ENCODE measurements at places on chromosomes 2 and 18. TPM values are rescaled to one million over a fixed set of nuclear protein-coding genes. Genes with fewer than 3 reads are reported as not detected.

GRCh38 chr2:239548451-239548871 is 147.6 kb upstream of the HDAC4 start:
- H3K4me3 ChIP-seq = no peak overlapping the region
- no peaks in the 10 kb centered on the region for H3K36me3 ChIP-seq
- H3K27ac ChIP-seq = no peak overlapping the region
- no peak for DNase-seq
- no peaks in the 10 kb centered on the region for H3K27me3 ChIP-seq

The PRSS56 gene
- not detected for total RNA-seq

DNA sequence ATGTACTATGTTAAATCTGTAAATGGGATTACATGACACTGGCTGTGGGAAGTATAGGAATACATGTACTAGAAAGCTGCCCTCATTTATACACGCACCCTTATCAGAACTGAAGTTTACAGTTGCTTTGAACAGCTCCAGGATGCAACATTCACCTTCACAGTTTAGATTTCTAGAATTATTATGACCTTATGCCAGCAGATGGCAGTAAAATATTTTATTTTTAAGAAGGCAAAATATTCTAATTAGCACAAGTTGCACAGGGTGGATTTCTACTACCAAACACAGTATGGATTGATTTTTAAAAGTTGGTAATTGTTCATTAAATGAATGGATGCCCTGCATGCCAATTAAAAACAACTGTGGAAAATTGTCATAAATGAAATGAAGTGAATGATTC is 670.4 kb downstream of the KCNJ3 start:
- no peaks in the 10 kb centered on the region for H3K27me3 ChIP-seq
- DNase-seq = no peak
- no peaks in the 10 kb centered on the region for H3K4me1 ChIP-seq
- H3K27ac ChIP-seq = no peak overlapping the region
- no peaks in the 10 kb centered on the region for H3K36me3 ChIP-seq

DNA sequence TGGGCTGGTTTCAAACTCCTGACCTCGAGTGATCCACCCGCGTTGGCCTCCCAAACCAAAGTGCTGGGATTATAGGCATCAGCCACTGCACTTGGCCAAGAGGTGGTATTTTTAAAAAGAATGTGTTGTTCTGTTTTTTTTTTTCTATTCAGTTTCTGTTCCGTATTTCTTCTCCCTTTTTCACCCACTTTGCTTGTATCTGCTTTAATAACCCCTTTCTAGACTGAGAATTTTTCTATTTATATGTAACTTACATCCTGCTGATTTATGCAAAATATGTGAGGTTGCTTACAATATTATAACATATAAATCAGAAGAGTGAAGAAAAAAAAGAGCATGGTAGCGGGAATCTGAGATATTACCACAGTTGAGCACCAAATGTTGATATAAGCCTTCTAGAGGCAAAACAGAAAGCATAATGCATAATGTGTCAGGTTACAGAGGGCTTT is 17.2 kb upstream of the LYPD6B start:
- no peak overlapping the region for H3K4me3 ChIP-seq
- H3K27me3 ChIP-seq = no peaks in the 10 kb centered on the region
- no peaks in the 10 kb centered on the region for H3K4me1 ChIP-seq

DNA sequence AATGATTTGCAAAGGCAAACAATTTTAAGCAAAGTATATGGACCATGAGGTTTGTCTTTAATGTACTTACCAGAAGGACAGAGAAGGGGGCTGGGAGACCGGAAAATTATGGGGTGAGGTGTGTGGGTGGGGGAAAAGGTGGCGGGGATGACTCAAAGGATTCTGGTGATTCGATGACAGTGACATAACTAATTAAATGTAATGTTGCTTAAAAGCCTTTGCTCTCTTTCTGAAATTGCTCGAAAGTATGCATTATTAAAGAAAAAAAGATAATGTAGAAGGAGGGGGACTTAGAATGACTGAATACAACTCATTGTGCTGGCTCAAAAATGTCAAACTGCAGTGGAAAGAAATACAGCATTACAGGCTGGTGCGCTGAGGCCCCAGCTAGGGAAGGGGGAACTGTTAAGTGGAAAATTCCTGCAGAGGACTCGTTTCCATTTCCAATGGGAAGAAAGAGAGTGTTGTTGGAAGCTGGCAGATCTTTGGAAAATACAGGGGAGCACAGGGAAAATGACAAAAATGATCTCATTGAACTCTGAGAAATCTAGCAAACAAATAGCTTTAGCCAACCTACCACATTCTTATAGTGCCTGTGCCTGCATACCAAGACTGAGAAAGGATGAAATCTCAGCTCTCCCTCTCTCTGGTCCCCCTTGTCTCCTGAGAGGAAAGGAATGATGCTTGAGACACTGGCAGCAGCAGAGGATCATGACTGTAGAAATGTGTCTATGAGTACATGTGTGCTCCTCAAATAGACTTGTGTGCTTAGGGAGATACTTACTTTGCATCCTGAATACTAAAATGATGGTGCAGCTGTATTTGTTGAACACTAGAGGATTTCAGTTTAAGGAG is 632.4 kb downstream of the NYAP2 start:
- peaks cover 5% of the 10 kb centered on the region for H3K4me1 ChIP-seq
- peak overlapping the region; percentile 75 for H3K4me3 ChIP-seq
- no peak overlapping the region for H3K27ac ChIP-seq
- DNase-seq = no peak
- H3K36me3 ChIP-seq = no peaks in the 10 kb centered on the region
- no peaks in the 10 kb centered on the region for H3K27me3 ChIP-seq

- no peak for DNase-seq
- no peak overlapping the region for H3K27ac ChIP-seq
- H3K4me1 ChIP-seq = no peaks in the 10 kb centered on the region
- no peak overlapping the region for H3K4me3 ChIP-seq
- no peaks in the 10 kb centered on the region for H3K36me3 ChIP-seq
Observed at GRCh38 chr2:50181212-50181611, 850.7 kb downstream of the NRXN1 start.

DNA sequence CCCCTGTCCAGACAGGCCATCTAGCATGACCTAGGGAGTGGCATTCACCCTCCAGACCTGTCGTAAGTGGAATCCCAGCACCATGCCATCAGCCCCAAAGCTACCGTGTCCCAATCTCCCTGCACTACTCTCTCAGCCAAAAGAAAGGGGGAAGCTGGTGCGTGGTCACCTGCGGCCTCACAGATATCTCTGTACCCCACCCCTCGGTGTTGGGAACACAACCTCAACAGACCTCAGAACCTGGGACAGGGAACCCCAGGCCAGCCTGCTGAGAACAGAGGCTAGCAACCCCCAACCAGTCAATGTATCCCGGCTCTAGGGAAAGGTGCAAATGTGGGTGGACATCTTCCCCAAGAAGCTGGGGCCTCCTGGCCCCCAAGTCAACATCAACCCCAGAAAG is 38.2 kb downstream of the LMAN2L start:
- no peak overlapping the region for H3K4me3 ChIP-seq
- H3K27ac ChIP-seq = no peak overlapping the region
- H3K36me3 ChIP-seq = peaks cover 21% of the 10 kb centered on the region
- H3K4me1 ChIP-seq = no peaks in the 10 kb centered on the region
- H3K27me3 ChIP-seq = no peaks in the 10 kb centered on the region

- no peak for DNase-seq
- no peak overlapping the region for H3K4me3 ChIP-seq
- H3K27ac ChIP-seq = no peak overlapping the region
- no peaks in the 10 kb centered on the region for H3K4me1 ChIP-seq
- no peaks in the 10 kb centered on the region for H3K27me3 ChIP-seq
Observed at GRCh38 chr18:30971338-30971956, 71.1 kb downstream of the DSC3 start.

The NEB gene
- 0.98 TPM for total RNA-seq

GRCh38 chr18:44508474-44508873 is 172.2 kb upstream of the SETBP1 start:
- no peak for DNase-seq
- no peaks in the 10 kb centered on the region for H3K4me1 ChIP-seq
- no peaks in the 10 kb centered on the region for H3K36me3 ChIP-seq
- H3K27me3 ChIP-seq = no peaks in the 10 kb centered on the region

The SEH1L gene
- 93.3 TPM for total RNA-seq

- no peaks in the 10 kb centered on the region for H3K27me3 ChIP-seq
- H3K36me3 ChIP-seq = no peaks in the 10 kb centered on the region
- H3K4me1 ChIP-seq = no peaks in the 10 kb centered on the region
- H3K4me3 ChIP-seq = no peak overlapping the region
Observed at GRCh38 chr2:26534098-26534864, 56.4 kb upstream of the OTOF start.

- H3K4me1 ChIP-seq = peaks cover 37% of the 10 kb centered on the region
- H3K27ac ChIP-seq = no peak overlapping the region
- H3K4me3 ChIP-seq = no peak overlapping the region
Observed at GRCh38 chr2:11537951-11538350, 4.1 kb downstream of the GREB1 start.

- H3K27ac ChIP-seq = no peak overlapping the region
- H3K4me3 ChIP-seq = no peak overlapping the region
- no peaks in the 10 kb centered on the region for H3K4me1 ChIP-seq
- no peaks in the 10 kb centered on the region for H3K36me3 ChIP-seq
Observed at GRCh38 chr18:49668574-49669275, 106.9 kb downstream of the LIPG start.

DNA sequence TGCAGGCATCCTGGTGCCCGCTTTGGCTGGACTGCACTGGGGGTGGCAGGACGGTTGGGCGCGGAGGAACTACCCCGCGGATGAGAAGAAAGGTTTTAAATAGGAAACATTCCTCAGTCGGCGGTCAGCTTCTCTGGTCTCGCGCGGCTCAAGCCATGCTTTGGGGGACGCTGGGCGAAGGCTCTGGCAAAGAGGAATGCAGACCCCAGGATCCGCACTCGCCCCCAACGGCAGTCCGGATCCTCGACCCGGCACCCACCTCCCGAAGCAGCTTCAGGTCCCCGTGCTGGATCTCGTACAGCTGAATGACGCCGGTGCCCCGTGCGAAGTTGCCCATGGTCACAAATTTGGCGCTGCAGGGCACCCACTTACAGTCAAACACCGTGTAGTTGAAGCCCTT is 686 bp upstream of the PNO1 start:
- no peak for DNase-seq
- H3K27me3 ChIP-seq = no peaks in the 10 kb centered on the region
- no peaks in the 10 kb centered on the region for H3K4me1 ChIP-seq
- peak overlapping the region; percentile 77 for H3K27ac ChIP-seq

DNA sequence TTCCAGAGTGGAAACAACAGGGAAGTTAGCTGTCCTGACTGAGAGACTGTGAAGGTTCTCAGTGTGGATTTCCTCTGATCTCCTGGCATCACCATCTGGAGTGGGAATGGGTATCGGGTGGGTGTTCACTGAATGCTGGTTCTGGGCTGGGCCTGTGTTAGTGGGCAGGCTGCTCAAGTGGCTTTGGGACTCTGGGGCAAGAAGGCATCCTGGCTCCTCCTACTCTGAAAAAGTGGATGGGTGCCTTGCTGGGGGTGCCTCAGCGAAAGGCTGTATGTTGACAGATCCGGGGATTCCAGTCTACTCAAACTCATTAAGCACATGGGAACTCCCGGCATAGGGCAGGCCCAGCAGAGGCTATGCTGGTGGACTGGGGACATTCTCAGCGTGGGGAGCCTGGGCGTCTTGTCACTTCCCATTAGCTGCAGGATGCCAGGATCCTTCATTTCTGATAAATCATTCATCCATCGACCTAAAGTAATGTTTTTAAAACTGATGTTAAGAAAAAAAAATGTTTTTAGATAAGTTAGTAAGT is 27.5 kb upstream of the CHRNA1 start:
- peaks cover 27% of the 10 kb centered on the region for H3K4me1 ChIP-seq
- no peak overlapping the region for H3K27ac ChIP-seq
- no peak overlapping the region for H3K4me3 ChIP-seq
- H3K27me3 ChIP-seq = no peaks in the 10 kb centered on the region
- DNase-seq = no peak

DNA sequence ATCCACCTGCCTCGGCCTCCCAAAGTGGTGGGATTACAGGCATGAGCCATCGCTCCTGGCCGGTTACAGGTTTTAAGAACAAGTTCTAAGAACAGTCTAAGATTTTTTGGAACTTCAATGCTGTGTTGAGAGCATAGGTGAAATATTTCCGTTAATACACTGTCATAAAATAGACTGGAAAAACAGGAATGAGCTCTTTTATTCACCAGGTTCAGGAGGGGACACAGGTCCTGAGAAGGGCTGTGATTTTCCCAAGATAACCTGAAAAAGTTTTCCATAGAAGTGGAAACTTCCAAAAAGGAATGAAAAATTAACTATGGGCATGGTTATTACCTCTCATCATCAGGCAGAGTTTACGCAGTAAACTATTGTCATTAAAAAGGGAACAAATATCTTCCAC is 97.6 kb upstream of the TMEM178A start:
- no peak overlapping the region for H3K27ac ChIP-seq
- peaks cover 12% of the 10 kb centered on the region for H3K36me3 ChIP-seq
- H3K27me3 ChIP-seq = no peaks in the 10 kb centered on the region
- H3K4me3 ChIP-seq = no peak overlapping the region
- DNase-seq = no peak

- no peak overlapping the region for H3K4me3 ChIP-seq
- H3K4me1 ChIP-seq = no peaks in the 10 kb centered on the region
- DNase-seq = no peak
- H3K27ac ChIP-seq = no peak overlapping the region
- no peaks in the 10 kb centered on the region for H3K27me3 ChIP-seq
- H3K36me3 ChIP-seq = peaks cover 2% of the 10 kb centered on the region
Observed at GRCh38 chr2:9404451-9404850, 18.9 kb downstream of the ITGB1BP1 start.

- H3K4me1 ChIP-seq = no peaks in the 10 kb centered on the region
- no peak overlapping the region for H3K4me3 ChIP-seq
- H3K27me3 ChIP-seq = no peaks in the 10 kb centered on the region
- no peak for DNase-seq
Observed at GRCh38 chr2:179106676-179107428, 56.9 kb upstream of the CCDC141 start.

The UBXN4 gene
- 65.4 TPM for total RNA-seq

DNA sequence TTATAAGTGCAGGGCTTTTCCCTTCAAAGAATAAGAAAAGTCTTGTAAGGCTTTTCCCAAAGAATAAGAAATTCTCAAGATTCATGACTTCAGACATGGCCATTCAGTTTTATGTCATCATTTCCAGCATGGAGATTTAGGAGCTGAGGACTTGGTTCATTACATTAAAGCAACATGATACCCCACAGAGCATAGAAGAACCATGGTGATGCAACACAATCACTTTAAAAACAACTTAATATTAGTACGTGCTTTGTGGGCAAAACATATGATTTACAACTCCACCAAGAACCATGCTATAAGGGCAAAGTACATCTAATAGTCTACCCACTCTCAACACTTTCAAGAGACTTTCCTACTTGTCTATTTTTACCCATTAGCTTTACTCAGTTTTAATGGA is 214.4 kb downstream of the SRBD1 start:
- no peak overlapping the region for H3K4me3 ChIP-seq
- H3K4me1 ChIP-seq = peaks cover 10% of the 10 kb centered on the region
- H3K27ac ChIP-seq = no peak overlapping the region
- no peak for DNase-seq
- no peaks in the 10 kb centered on the region for H3K27me3 ChIP-seq

The LRPPRC gene
- 182 TPM for total RNA-seq
